NCI-H524 (cell line): ENCODE measurements at places on chromosomes 5 and 9.

GRCh38 chr9:28471261-28471660 is 898.0 kb upstream of the C9orf72 start:
- peak; percentile 87 for DNase-seq

DNA sequence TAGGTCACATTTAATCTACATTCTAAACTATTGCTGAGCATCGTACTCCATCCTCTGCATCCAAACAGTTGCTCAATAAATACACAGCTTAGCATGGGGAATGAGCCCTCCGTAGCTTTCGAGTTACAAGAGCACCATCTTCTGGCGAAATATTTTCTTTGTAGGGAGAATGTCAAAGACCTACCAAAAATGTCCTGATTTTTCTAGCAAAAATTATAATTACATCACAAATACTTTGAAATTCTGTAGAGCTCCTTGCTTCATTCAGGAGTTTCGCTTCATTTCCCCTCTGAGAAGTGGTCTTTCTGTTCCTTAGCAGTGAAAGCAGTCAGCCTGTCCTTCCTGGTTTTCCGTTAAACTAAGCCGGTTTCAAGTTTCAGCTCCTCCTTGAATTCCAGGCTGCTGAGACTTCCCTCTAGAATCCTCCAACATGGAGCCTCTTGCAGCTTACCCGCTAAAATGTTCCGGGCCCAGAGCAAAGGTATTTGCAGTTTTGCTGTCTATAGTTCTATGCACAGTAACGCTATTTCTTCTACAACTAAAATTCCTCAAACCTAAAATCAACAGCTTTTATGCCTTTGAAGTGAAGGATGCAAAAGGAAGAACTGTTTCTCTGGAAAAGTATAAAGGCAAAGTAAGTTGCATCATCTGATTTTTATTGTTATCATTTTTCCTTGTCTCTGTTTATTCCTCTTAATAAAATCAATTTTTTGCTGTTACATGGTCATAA is at the start of gene GPX8:
TSS of gene GPX8 (plus strand) at position 409 of the 730 bp plus-strand sequence. CDS start at position 431, 22 bp downstream.
- DNase-seq: peak; percentile 77

- DNase-seq: peak; percentile 24
Measured at GRCh38 chr5:81787474-81788242, 36.8 kb upstream of the SSBP2 start.

GRCh38 chr9:121071756-121072421 is 2.9 kb upstream of the CNTRL start:
- DNase-seq: peak; percentile 47

GRCh38 chr5:77298146-77298545 is 87.7 kb downstream of the PDE8B start:
- DNase-seq: no peak

GRCh38 chr9:92257327-92257726 is 36.2 kb downstream of the IARS1 start:
- no peak for DNase-seq
